Stomach (tissue), 19 donors: ENCODE measurements at places on chromosomes 6 and 20. TPM values are rescaled to one million over a fixed set of nuclear protein-coding genes. Genes with fewer than 3 reads are reported as not detected.

DNA sequence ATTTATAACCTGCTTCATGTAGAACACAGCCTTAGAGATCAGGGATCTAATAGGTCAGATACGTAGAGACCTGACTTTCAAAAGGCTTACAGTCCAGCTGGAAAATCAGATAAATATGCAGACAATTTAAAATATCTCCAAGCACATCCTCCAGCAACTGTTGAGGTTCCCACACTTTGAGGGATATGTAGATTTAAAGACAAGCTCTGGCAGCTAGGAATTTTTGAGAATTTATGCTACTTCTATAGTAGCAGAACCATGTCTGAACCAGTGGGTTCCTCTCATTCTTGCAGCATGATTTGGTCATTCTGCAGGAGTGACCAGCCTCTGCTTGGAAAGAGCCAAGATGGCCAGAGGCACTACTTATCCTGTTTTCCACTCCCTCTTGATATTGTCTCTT, 60.5 kb downstream of the CYB5R4 start:
- no peak for DNase-seq

DNA sequence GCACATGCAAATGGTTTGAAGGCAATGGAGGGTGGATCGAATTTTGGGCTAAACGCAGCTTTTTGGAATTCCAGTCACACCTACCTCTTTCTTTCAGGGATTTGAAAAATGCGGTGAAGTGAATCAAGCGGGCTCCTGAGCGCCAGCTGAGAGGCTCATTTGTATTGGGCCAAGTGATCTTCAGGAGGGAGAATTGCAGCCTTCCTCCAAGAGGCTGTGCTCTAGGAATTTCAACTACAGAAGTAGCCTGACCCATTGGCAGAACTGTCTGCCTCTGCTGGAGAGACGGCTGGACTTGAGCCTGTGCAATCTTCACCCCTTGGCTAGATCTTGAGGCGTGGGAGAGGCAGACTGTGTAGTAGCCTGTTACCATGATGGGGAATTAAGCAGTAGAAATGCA, 5.7 kb upstream of the TIAM2 start:
- DNase-seq, result no peak

- peak; percentile 90 for DNase-seq
Measured at GRCh38 chr20:32474967-32475811, 109.9 kb downstream of the NOL4L start.

DNA sequence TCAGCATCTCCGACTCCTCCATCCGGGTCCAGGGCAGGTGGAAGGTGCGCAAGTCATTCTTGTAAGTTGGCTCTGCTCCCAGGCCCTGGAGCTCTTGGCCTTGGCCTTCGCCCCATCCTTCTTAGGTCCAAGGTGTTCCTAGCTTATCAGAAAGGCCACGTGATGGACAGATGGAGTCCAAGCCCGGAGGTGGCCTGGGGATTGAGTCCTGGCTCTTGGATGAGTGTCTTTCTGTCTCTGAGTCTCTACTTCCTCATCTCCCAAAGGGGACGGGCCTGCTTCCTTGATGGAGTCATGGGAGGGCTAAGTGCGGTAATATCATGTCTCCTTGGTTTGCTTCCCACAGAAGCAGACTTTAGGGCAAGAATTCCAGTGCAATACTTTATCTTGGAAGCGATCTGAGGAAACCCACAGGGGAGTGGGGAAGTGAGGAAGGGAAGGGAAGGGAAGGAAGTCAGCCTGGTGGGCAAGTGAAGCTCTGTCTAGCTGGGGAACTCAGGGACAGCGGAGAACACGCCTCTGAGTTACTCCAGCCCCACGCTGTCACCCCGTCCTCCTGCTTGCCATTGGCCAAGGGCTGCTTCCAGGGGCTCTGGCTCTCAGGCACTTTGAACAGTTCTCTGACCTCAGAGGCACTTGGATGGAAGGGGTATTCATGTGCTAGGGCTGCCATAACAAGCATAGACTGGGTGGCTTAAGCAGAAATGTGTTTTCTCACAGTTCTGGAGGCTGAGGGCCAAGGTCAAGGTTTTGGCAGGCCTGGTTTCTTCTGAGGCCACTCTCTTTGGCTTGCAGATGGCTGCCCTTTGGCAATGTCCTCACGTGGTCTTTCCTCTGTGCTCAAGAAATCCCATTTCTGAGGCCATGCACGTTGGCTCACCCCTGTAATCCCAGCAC, 4.8 kb downstream of the LBP start:
- no peak for DNase-seq

- no peak for DNase-seq
Measured at GRCh38 chr20:19435316-19435715, 222.9 kb downstream of the SLC24A3 start.

GPLD1 gene
- polyA plus RNA-seq, result 0.18 TPM

GRCh38 chr6:166325383-166326042, 16.8 kb downstream of the SFT2D1 start:
- DNase-seq, result no peak

GRCh38 chr6:2663123-2663522, 87.6 kb downstream of the MYLK4 start:
- DNase-seq, result no peak

PRICKLE4 gene
- polyA plus RNA-seq, result not detected

DNA sequence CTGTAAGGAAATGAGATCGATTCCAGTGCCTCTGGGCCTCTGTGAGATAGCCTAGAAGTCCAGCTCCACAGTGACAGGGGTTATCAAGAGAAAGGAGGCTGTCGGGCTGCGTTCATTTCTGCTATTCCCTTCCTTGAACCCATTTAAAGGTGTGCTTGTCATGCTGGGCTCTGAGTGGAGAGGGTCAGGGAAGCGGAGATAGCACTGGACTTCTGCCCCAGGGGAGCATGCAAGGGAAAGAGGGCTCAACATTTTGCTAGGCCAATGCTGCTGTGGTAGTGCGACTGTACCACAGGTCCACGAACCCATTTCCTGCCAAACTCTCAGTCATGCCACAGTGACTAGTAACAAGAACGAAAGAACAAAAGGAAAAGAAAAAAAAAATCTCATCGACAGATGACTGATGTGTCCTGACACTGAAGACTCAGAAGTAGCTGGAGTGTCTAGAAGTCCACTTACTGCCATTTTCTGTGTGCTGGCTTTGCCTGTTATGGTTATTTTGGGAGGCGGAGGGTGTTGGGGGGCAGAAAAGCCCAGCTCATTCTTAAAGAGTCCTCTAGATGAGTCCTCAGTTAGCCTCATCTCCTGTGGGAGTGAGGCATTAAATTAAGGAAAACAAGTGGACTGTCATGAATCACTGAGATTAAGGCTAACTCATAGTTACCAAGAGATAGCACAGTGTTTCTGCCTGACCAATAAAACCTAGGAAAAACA, 8.1 kb downstream of the NEDD9 start:
- no peak for DNase-seq

GRCh38 chr6:45571159-45571558, 193.4 kb upstream of the SUPT3H start:
- DNase-seq, result no peak

DNA sequence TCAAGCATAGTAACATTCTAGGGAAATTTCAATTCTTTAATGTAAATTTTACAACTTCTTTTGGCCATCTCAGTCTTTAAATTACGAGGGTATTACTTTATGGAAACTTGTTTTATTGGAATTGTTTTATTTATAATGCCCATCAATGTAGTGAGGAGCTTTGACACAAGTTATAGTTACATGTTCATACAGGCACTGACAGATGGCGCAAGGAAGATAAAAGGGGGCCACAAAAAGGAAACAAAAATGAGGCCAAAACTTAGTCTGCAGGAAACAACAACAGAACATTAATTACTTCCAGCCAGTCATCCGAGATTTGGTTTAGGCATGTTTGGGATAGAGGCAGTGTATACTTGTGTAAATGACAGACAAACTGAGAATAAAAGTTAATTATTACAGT, 18.3 kb downstream of the SESN1 start:
- DNase-seq, result no peak
